Fibroblast of the aortic adventitia (primary cell): ENCODE measurements at places on chromosomes 7 and 10.

DNA sequence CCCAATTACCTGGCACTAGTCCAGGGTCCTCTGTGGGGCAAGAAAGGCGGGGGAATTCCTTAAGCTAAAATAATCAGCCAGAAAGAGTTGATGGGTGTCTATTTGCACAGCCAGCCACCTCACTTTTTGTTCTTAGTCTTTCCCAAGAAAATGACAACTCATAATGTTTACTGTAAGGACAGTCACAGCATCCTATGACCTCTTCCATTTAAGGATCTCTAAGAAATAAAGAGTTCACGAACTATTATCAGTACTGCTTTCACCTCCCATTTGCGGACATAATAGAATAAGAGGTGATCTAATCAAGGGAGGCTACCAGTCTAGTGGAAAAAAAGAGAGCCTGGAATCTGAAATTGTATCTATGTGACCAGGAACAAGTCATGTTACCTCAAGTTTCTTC lies 72.4 kb upstream of the LRRC17 start:
- DNase-seq, result no peak

DNA sequence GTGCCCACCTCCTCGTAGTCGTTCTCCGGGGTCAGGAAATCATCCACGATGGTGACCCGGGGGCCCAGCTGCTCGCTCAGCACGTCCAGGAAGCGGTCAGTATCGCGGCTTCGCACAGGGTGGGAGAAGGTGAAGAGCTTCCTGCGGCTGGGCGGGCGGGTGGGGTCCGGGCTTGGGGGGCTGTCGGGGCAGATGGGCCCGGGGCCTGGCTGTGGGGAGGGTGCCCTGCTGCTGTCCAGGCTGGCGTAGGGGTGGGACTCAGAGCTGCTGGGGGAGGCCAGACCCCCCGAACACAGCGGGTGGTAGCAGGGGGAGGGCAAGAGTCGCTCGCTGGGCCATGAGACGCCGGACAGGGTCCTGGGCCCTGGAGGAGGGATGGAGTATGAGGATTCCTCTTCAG lies 42.3 kb downstream of the GRID2IP start:
- no peak for DNase-seq

GRCh38 chr10:13496931-13497330 lies 31.9 kb downstream of the BEND7 start:
- no peak for DNase-seq

GRCh38 chr10:48400850-48401220 lies 94.4 kb downstream of the MAPK8 start:
- DNase-seq, result no peak

- peak; percentile 4 for DNase-seq
Measured at GRCh38 chr10:11243425-11244222, 226.0 kb downstream of the CELF2 start.

- peak; percentile 49 for DNase-seq
Measured at GRCh38 chr7:29447828-29448227, 115.8 kb upstream of the PRR15 start.

DNA sequence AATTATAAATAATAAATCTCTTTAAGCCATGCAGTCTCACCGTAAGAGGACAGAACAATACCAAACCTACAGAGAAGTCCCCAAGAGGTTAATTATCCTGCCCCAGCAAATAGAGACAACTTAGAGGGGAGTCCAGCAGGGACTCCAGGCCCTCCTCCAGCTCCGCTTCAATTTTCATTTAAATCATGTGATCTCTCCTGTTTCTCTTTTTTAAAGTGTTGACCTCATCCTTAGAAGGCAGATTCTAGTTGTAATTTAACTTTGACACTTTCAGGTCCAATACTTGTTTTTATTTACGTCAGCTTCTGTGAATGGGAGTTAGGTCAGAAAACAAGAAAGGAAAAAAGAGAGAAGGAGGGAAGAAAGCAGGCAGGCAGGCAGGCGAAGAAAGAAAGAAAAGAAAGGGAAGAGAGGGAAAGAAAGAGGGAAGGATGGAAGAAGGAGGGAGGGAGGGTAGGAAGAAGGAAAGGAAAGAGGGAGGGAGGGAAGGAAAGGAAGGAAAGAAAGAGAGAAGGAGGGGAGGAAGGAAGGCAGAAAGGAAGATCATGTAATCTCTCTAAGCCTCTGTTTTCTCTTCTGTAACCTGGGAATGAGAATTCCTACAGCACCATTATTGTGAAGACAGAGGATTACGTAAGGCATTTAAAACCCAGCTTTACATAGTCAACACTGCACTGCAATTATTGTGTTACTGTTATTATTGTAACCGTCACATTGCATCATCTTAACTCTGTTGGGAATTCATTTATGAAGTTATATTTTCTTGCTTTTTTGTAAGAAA lies 227.7 kb downstream of the SKIDA1 start:
- DNase-seq, result peak; percentile 32

- peak; percentile 76 for DNase-seq
Measured at GRCh38 chr10:78634389-78634815, 434.4 kb upstream of the ZMIZ1 start.

GRCh38 chr10:71268758-71269157 lies 50.3 kb upstream of the SLC29A3 start:
- DNase-seq, result no peak

DNA sequence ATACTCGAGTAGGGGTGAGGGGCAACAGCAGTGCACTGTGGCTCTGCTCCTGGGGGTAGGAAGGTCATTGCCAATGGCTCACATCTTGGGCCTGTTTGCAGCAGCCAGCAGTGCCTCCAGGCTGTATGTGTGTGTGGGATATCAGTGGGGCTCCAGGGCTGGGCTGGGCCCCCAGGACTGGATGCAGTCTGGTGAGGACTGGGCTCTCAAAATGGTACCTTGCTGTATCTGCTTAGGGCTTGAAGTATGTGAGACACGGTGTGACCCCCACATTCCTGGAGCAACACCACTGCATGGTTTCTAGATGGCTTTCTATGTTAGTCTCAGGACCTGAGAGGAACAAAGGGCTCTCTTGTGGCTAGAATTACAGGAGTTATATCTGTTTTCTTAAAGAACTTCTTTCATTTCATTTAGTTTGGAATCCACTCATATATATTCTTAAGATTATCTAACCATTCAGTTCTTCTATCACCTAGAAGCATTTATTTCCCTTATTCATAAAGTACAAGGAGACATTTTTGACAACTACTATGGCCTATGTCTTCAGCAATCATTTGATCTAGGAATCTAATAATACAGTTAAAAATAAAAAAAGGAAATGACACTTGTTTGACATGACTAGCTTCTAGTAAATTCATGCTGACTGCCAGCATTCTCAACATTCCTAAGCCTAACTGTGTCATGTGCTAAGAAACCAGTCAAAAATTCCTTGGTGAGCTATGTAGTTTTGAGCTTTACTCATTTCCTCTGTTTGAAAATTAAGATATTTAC lies 443.2 kb upstream of the SEMA3A start:
- peak; percentile 92 for DNase-seq

GRCh38 chr10:3727268-3727667 lies 57.7 kb downstream of the KLF6 start:
- DNase-seq, result no peak

GRCh38 chr10:108399465-108399864 lies 1235.0 kb upstream of the SORCS1 start:
- DNase-seq, result no peak

GRCh38 chr10:87544721-87545120 lies 40.0 kb downstream of the MINPP1 start:
- peak; percentile 69 for DNase-seq
